ENCODE measurements at places on chromosomes 16 and 17. TPM values are rescaled to one million over a fixed set of nuclear protein-coding genes. Genes with fewer than 3 reads are reported as not detected.
A peak's percentile ranks its signal among the peaks of the same experiment; 100 is the strongest.

DNA sequence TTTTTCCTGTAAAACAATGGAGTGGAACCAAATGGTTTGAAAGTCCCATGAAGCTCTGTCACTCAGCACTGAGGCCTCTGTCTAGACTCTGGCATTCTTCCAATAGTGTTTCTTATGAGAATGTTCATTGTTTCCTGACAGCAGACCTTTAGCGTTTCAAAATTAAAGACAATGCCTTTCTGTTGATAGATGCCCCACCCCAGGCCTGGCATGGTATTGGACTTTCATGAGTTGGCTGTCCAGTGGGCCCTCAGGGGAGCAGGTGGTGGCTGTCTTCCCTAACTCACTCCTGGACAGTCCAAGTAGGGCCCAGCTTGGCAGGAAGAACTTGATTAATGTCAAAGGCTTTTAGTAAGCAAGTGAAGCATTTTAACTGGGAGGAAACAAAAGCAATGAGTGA lies 186.5 kb upstream of the CCL2 start:
- DNase-seq: no peak

GRCh38 chr17:81456798-81457197 lies 55.8 kb downstream of the ACTG1 start:
- peak; percentile 53 for DNase-seq

DNA sequence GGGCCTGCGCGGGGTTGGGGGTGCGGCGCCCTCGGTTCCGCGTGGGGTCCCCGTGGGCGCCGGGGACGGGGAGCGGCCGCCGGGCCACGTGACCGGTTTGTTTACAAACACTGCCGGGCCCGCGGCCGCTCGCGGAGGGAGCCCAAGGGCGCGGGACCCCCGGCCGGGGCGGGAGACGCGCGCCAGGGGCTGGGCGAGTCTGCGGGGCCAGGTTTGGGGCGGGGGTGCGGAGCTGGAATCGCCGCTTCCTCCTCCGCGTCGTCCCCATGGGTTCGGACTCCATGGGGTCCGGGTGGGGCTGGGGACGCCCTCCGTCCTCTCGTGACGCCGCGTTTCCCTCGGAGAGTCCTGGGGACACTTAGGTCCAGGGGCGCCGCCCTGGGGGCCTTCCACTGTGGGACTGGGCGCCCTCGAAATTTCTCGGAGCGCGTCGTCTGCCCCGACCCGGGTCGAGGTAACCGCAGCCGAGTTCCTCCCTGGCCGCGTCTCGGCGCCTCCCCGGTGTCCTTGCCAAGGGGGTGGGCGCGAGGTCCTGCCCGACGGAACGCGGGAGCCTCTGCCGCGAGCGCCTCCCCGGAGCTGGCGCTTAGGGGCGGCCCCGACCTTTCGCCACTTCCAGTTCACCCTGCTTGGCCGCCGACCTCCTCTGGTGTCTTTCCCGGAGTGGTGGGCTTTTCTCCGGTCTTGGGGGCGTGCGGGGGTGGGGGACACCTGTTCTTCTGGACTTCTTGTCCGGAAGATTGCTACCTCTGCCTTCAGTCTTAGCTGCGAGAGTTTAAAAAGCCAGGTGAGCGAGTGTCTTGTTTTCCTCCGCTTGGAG lies 684 bp downstream of the YPEL2 start:
- no peak for DNase-seq

DNA sequence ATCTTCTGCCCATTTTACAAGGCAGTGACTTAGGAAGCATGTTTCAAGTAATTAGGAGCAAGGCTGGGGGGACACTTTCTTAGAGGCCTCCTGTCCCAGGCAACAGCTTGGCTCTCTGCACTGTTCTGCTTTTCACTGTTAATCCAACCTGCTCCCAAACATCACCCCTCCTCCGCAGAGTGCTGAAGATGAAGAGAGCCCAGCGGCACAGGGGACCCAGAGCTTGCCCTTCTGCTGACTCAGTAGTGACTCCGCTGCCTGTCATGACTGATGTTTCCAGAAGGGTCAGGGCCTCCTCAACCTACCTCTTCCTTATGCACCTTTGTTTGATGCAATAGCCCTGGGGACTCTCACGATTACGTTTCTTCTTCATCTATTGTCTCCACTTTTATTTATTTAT lies 38.9 kb upstream of the NDRG4 start:
- no peak for DNase-seq

DNA sequence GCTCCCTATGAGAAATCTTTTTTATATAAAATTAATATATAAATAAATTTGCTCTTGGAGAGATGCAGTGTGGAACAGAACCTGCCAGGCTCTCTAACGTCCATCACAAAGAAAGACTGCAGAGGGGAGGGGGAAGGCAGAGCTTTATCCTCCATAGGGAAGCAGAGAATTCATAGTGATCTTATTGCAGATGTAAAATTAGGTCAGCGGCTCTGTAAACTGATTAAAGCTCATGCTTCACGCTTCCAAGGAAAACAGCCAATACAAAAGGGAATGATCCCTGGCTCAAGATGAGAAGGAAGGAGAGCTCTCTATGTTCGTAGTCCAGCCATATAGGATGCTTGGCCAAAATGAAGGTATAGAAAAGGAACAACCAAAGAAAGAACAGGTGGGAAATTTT lies 532.3 kb upstream of the PSMD7 start:
- DNase-seq: no peak

DNA sequence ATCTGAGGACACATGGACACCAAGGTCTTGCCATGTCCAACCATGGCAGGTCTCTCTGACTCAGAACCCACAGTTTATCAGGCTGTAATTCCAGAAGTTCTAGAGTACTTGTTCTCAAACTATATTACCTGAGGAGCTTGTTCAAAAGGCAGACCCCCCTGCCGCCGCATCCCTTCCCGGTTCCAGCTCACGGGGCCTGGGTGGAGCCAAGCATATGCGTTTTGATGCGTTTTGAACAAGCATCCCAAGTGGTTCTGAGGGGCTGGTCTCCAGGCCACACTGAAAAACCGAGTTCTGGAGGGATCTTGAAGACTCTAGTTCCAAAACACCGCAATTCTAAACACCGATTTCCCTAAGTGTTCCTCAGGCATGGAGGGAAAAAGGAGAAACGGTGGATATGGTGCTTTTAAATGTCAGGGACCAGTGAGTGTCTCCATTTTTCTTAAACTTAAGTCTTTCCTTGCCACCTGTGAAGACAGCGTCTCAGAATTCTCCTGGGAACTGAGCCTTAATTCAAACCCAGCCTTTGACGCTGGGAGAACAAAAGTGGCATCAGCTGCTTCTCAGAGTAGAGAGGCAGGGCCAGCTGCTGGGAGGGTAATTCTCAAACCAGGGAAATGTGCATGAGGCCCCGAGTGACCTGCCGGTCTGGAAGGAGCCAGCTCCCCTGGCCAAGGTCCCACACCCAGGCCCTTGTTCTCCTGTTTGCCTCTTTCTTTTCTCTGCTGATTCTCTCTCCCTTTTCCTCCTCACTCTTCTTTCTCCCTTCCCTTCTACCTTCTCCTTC lies 84.4 kb upstream of the PLCG2 start:
- no peak for DNase-seq

DNA sequence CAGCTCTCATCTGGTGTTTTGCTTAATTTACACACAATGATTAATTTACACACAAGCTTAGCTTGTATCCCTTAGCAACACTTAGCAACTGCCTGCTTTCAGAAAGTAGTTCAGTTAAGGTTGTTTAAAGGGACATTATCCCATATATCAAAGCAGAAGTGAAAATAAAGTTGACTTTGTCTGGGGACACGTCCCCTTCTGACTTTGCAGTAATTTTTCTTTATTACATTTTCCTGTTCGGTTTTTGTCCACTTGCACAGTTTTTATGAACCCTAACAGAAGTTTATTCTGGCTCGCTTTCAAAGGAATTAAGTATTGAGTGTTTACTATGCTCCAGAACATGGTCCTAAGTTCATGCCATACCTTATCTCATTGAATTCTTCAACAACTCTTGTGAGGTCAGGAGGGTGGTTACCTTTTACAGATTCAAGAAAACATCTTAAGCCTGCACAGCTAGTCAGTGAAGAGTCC lies 41.5 kb downstream of the ARHGAP44 start:
- DNase-seq: peak; percentile 65

DNA sequence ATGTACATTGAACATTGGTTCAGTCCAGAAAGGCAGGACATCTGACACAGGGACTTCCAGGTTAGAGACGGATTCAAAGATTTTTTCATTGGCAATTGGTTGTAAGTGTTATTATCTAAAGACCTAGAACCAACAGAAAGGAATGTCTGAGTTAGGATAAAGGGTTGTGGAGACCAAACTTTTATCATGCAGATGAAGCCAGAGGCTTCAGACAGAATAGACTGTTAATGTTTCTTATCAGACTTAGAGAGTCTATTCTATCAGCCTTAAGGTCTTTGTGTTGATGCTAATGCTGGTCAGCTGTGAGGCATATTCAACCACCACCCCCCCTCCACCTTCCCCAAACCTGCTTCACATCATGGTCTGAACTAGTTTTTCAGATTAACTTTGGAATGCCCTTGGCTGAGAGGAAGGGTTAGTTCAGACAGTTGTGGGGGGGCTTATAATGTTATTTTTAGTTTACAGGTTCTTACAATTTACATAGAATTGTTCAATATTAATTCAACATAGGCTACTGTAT lies 2.1 kb upstream of the ITGB3 start:
- DNase-seq: no peak

DNA sequence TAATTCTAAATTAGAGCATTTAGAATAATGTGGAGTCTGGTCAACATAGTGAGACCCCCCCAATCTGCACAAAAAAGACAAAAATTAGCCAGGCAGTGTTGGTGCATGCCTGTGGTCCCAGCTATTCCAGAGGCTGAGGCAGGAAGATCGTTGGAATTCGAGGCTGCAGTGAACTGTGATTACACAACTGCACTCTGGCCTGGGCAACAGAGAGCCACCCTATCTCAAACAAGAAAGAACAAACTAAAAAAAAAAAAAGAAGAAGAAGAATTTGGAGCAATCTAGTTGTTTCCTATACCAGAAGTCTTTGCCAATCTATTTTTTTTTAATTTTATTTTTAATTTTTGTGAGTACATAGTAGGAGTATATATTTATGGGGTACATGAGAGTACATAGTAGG lies 6.0 kb downstream of the CETP start:
- DNase-seq: no peak

- DNase-seq: no peak
Measured at GRCh38 chr16:31157136-31157535, 7.3 kb upstream of the PRSS36 start.

- DNase-seq: no peak
Measured at GRCh38 chr17:30571921-30572320, 94.7 kb downstream of the GOSR1 start.

GRCh38 chr16:2508722-2509400 lies 4.9 kb upstream of the ATP6V0C start:
- DNase-seq: no peak

DNA sequence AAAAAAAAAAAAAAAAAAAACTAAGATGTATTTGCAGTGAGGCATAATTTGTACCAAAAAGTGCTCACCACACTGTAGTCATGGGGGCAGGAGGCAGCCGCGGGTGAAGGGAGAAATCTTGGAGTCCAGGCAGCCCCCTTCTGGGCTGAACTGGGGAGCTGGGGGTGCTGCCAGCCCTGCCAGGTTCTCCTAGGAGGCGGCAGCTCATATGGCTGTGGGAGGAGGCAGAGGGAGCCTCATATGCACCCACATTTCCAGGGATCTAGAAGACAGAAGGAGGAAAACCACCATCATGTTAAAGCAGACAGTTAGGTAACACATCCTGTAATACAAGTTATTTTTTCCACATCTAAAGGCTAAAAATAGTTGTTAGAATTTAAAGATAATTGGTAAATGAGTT lies 16.3 kb downstream of the MAPT start:
- no peak for DNase-seq

GRCh38 chr17:49985310-49985990 lies 9.6 kb downstream of the DLX3 start:
- no peak for DNase-seq

GRCh38 chr16:88007321-88007731 lies 56.1 kb downstream of the BANP start:
- no peak for DNase-seq

DNA sequence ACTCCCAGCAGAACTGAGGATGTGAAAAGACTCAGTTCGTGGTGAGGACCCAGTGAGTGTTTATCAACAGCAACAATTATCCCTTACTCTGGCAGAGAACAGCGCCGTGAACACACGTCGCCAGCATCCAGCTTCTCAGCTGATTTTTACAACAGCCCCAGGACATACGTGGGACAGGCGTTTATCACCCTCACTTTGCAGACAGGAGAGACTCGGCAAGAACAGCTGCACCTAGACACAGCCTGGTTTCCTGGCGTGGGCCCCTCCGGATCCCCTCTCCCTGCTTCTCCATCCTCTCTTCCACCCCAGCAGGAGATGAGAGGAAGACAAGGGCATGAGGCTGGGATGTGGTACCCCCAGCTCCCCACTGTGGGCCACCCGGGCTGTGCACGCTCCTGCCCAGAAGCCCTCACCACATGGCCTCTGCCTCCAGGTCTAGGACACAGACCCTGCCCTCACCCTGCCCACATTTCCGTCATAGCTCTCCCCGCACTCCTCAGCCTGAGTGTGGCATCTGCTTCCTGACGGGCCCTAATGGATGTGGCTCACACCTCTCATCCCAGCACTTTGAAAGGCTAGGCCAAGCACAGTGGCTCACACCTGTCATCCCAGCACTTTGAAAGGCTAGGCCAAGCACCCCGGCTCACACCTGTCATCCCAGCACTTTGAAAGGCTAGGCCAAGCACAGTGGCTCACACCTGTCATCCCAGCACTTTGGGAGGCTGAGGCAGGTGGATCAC lies 17.5 kb downstream of the ABR start:
- no peak for DNase-seq

GRCh38 chr17:35889818-35890773 lies 9.9 kb upstream of the CCL5 start:
- peak; percentile 81 for DNase-seq

GRCh38 chr17:58811290-58811689 lies 55.6 kb downstream of the PPM1E start:
- DNase-seq: no peak

DNA sequence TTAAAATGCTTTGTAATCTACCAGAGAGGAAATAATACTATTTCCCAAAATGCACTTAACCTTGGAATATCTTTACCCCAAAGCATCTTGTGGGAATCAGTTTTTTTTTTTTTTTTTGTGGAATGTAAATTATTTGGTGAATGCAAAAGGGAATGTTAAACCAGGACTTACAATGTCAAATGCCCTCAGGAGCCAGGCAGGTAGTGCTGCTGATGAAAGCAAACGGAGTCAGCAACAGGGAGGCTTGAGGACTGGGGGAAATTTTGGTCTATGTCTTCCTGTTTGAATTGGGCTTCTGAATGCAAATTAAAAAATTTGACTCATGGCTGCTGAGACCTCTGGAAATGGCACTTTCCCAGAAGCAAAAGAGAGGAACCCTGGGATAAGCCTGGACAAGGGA lies 96.5 kb upstream of the NLRP1 start:
- no peak for DNase-seq

Gene PITPNM3
- polyA plus RNA-seq: 8.0 TPM

Gene SRR
- 24.0 TPM for polyA plus RNA-seq

Gene PPY
- polyA plus RNA-seq: 0.45 TPM

Gene AOC2
- 1.5 TPM for polyA plus RNA-seq

Measured in left kidney (tissue), 8 donors.